DND-41 (cell line): ENCODE measurements at places on chromosomes 3 and 15.

GRCh38 chr3:143826296-143826695 lies 22.0 kb downstream of the SLC9A9 start:
- no peak for DNase-seq

DNA sequence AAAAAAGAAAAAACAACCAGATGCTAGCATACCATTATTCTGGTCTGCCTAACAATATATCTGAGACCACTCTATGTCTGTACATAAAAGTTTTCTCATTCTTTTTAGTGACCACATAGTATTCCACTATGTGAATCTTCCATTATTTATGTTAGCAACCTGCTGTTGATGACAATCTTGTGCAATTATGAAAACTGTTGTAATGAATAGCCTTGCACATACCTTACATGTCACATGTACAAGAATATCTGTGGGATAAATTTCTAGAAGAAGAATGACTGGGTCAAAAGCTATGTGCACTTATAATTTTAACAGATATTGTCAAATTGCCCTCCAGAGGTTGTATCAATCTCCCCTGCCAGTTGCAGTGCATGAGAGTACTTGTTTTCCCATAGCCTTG lies 62.5 kb downstream of the ARHGAP31 start:
- DNase-seq, result no peak

DNA sequence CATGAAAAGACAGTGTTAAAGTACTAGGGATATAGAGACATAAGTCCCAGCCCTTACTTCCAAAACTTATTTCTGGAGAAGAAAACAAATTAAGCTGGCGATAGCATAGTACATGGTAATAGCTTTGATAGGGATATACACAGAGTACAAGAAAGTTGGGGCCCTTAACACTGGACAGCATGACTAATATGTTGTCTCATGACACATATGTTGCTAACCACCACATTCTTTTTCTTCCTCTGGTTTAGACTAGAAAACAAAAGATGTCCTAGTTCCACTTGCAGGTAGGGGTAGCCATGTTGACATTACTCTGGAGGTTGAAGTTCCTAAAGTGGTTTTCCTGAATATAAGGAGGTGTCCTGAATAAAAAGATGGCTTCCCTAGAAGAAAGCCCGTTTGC lies 75.3 kb downstream of the RFX7 start:
- DNase-seq, result no peak

- DNase-seq, result no peak
Observed at GRCh38 chr3:171347301-171348039, 112.7 kb downstream of the TNIK start.

DNA sequence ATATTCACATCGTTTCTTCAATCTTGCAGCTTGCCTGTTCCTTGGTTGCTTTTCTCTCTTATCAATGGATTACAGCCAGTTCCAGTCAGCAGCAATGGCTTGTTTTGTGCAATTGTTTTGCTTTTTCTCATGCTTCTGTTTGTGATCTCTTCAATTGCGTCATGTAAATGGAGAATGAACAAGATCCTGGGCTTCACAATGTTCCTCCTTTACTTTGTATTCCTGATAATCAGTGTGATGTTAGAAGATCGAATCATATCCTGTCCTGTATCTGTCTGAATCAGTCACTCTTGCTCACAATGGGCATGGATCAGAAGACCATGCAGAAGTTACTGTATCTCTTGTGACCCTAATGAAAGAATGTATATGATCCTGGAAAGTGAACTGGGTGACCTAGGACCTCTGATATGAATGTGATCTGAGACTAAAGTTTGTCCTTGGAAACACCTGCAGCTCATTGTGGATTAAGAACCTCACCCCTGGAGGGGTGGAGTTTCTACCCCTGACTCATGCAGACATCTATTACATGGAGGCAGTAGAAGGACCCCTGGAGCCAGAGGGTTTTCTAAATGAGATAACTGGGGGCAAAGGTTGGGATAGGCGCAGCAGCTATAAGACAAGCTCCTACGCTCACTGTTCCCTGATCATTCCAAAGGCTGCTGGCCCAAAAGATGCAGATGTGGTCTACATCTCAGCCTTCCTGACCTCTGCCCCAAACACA lies 32.2 kb downstream of the SLC24A1 start:
- no peak for DNase-seq

- DNase-seq, result no peak
Observed at GRCh38 chr3:10707400-10708215, 108.4 kb upstream of the SLC6A11 start.

- peak; percentile 37 for DNase-seq
Observed at GRCh38 chr3:101722394-101723173, 1.8 kb upstream of the CEP97 start.

DNA sequence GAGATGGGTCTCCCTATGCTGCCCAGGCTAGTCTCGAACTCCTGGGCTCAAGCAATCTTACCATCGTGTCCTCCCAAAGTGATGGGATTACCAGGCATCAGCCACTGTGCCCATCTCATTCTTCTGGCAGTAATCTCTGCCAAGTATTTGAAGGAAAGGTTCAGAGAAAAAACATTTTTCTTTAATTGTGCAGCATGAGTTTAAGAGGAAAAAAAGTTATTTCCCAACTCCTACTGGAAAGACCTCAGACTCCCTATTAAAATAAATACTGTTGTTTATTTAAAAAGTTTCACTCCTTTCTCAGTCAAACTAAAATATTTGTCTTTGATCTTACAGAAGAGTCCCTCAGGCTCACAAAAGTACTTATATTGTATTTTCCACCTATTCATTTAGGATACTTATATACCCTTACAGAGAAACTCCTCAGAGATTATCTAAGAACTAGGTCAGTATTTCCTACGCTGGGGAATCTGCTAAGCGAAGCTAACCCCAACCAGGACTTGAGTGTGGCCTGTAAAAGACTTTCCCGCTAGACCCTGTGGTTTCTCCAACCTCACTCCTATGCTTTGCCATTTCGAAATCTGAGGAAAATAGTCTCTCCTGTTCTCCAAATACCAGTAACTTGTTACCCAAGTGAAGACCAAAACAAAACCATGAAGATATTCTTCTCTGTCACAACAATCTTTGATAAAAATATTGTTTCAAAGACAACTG lies 28.7 kb downstream of the WWTR1 start:
- no peak for DNase-seq

GRCh38 chr15:35705884-35706585 lies 160.1 kb upstream of the DPH6 start:
- no peak for DNase-seq

- DNase-seq, result no peak
Observed at GRCh38 chr15:56927816-56928215, 9.4 kb downstream of the TCF12 start.

GRCh38 chr15:49168016-49168415 lies 2.0 kb upstream of the GALK2 start:
- no peak for DNase-seq

- no peak for DNase-seq
Observed at GRCh38 chr15:25244731-25245585, 193.9 kb downstream of the UBE3A start.

DNA sequence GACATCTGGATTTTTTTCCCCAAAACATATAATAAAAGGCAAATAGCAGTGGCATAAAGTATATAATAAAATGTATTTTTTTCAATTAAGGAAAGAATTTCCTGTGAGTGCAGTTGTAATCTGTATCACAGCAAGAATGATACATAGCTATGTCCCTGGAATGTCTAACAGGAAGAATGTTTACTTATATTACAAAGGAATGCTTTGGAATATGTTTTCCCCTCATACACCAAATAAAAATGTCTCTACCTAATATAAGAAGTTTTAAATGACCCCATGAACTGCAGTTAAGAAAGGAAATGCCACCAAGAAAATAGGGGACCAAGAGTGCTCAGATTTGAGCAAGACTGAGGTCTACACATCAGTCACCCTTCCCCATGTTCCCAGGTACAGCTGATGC lies 38.0 kb upstream of the ATP11B start:
- no peak for DNase-seq

- DNase-seq, result no peak
Observed at GRCh38 chr3:4225005-4225471, 78.1 kb upstream of the SETMAR start.

DNA sequence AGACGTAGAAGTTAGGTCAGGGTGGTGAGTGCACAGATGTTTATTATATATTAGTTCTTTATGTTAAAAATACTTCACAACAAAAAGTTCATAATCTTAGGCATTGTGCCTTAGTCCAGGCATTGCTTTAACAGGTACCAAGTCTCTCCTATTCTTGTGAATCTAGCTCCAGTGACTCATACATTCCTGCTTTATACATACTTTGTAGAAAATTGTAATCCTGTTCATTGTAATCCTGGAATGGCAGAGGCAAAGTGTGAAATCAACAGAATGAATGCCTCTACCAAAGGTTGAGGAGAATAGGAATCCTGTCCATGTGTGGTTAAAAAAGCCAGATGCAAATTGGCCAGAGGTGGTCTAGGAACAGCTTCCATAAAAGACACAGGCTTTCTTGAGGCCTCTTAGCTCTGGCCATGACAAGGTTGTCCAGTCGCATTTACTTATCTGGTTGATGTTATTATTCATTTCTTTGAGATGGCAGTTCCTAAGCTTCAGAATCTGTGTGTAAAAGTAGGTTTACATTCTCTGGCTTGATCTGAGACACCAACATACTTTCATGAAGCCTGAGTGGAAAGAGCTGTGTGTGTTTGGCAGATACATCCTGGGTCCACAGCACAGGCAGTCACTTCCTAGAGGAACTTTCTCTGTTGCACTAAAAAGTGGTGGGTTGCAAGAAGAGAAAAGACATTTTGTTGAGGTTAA lies 109.0 kb downstream of the CDIN1 start:
- DNase-seq, result no peak

GRCh38 chr3:169564883-169565282 lies 98.6 kb downstream of the MECOM start:
- no peak for DNase-seq

DNA sequence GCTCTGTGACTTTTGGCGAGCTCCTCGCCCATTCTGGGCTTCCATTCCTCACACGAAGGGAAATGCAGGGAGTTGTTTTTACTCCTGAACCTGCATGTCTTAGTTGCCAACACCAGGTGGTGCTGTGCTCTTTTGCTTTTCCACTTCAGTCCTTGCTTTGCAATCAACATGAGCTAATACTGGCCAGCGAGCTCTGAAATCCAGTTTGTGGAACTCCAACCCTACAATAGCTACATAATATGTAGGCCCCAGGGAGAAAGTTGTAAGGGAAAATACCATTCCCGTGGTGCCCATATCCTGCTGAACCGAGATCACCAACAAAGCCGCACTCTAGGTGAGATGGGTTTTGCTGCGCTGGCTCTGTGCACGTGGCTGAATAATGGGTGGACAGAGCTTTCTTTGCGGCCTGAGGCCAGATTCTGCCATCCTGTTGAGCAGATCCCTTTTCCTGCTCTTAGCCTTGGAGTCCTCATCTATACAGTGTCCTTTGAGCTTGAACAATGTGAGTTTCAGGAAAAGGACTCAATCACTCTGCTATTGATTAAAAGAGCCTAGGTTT lies 25.0 kb downstream of the LSM3 start:
- peak; percentile 52 for DNase-seq
